Transverse colon (tissue), 4 donors: ENCODE measurements at places on chromosomes 2 and 18. TPM values are rescaled to one million over a fixed set of nuclear protein-coding genes. Genes with fewer than 3 reads are reported as not detected.

Gene DHRS9
- 189 TPM for total RNA-seq

Gene MAP3K19
- not detected for total RNA-seq

DNA sequence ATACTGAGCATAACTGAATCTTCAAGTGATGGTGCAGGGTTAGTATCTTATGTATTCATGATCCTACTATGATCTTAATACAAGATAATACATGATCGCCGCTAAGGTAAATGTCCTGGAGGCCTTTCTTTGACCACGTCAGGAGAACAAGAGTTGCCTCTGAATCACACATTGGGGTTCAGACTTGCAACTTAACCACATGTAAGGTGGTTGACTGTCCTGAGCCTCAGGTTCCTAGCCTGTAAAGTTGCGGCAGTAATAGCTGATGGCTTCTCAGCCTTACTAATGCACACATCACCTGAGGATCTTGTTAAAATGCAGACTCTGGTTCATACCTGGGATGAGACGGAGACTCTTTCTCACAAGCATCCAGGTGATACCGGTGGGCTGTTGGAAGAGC, 112.5 kb downstream of the MGAT5 start:
- H3K4me1 ChIP-seq, result no peaks in the 10 kb centered on the region
- H3K27ac ChIP-seq, result no peak overlapping the region
- DNase-seq, result no peak
- no peaks in the 10 kb centered on the region for H3K27me3 ChIP-seq
- no peaks in the 10 kb centered on the region for H3K36me3 ChIP-seq

GRCh38 chr2:27797841-27798240, 26.3 kb downstream of the MRPL33 start:
- H3K36me3 ChIP-seq, result no peaks in the 10 kb centered on the region
- H3K27ac ChIP-seq, result no peak overlapping the region
- H3K27me3 ChIP-seq, result no peaks in the 10 kb centered on the region
- peaks cover 37% of the 10 kb centered on the region for H3K4me1 ChIP-seq

GRCh38 chr2:147125145-147125544, 719.7 kb upstream of the ACVR2A start:
- no peak overlapping the region for H3K27ac ChIP-seq
- no peaks in the 10 kb centered on the region for H3K4me1 ChIP-seq
- H3K4me3 ChIP-seq, result no peak overlapping the region
- H3K36me3 ChIP-seq, result no peaks in the 10 kb centered on the region
- no peaks in the 10 kb centered on the region for H3K27me3 ChIP-seq

GRCh38 chr2:73202156-73203054, at the start of gene NOTO:
Gene NOTO (plus strand): TSS chr2:73202574. CDS start chr2:73202667, 93 bp downstream.
- no peak for DNase-seq
- H3K27me3 ChIP-seq, result peaks cover 80% of the 10 kb centered on the region
- H3K27ac ChIP-seq, result no peak within 1 kb of the TSS
- H3K4me1 ChIP-seq, result peaks cover 13% of the 10 kb centered on the region

DNA sequence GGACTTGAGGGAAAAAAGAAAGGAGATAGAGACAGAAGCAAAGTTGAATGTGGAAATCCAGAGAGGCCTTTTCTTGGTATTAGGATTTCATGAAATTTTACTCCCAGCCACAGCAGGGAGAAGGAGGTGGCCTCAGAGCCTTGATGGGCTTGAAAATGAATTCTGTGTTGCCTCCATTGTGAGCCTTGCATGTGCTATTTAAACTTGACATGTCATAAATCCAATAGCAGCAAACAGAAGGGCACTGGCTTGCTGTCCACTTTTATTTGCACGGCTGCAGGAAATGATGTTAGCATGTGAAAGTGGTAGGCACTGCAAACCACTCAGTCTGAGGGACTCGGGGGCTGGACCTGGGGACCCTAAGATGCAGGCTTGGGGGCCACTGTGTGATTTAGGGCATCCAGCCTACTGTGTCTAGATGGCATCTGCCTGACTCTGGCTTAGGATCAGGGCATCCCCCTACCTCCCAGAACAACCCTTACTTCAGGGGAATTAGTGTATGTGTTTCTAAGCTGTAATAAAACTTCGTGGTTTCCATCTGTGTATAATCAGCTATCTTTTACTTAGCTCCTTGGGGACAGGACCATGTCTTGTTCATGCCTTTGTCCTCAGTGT, 139.1 kb upstream of the SKOR2 start:
- no peaks in the 10 kb centered on the region for H3K4me1 ChIP-seq
- no peak overlapping the region for H3K4me3 ChIP-seq
- H3K27me3 ChIP-seq, result no peaks in the 10 kb centered on the region
- H3K36me3 ChIP-seq, result no peaks in the 10 kb centered on the region
- H3K27ac ChIP-seq, result no peak overlapping the region

DNA sequence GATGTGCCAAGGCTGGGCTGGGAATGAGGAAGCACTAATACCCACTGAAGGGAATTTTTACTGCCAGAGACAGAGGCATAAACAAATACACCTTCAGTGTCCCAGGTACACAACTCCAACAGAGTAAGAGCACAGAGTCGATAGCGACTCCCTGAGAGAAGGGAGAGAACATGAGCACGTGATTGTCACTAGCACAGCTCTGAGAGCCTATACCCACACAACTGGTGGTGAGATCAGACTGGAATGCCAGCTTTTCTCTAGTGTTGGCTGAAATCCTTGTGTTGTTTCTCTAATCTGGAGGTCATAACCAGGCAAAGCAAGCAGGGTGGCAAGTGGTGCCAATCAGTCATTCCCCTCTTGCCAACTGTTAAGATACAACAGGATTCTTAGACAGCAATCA, 377.2 kb downstream of the CNTNAP5 start:
- H3K27ac ChIP-seq, result no peak overlapping the region
- H3K27me3 ChIP-seq, result no peaks in the 10 kb centered on the region
- no peaks in the 10 kb centered on the region for H3K36me3 ChIP-seq
- DNase-seq, result no peak
- H3K4me1 ChIP-seq, result no peaks in the 10 kb centered on the region

GRCh38 chr2:43553341-43553855, 42.4 kb downstream of the THADA start:
- no peaks in the 10 kb centered on the region for H3K4me1 ChIP-seq
- peaks cover 32% of the 10 kb centered on the region for H3K36me3 ChIP-seq

DNA sequence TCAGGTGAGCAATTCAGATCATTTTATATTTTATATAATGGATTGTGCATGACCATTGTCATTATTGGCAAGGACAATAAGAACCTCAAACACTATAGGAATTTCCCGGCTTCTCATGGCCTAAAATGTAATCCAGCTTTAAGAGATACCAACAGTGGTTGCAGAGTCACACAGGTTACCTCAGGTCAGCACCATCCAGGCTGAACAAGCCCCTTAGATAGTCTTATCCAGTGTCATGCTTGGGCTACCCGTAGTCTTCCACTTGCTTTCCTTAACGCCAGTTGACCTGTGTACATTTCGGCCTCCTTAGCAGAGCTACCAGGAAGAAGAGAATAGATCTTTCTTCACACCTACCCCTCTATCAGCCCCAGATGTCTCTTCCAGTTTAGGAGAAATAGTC, 293.3 kb upstream of the SYT4 start:
- no peak for DNase-seq
- no peaks in the 10 kb centered on the region for H3K4me1 ChIP-seq
- H3K27ac ChIP-seq, result no peak overlapping the region
- H3K36me3 ChIP-seq, result no peaks in the 10 kb centered on the region
